ENCODE measurements at places on chromosomes 11 and 22.

GRCh38 chr11:78715639-78716311 lies 141.1 kb upstream of the NARS2 start:
- peak; percentile 52 for DNase-seq

DNA sequence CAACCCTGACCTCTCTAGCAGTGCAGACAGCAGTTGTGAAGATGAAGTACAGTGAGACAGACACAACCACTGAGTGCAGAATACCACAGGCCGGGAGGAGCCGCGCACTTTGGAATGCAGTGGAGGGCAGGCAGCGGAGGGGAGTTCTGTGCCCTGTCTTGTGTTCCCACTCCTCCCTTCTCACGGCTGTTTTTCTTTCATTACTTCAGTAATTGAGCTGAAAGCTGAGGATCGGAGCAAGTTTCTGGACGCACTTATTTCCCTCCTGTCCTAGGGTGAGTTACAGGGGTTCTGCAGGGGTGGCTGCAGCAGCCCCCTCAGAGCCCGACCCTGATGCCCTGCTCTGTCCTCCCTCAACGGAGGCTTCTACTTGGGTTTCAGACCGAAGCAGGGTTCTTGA lies 5.6 kb downstream of the CLDN5 start:
- no peak for DNase-seq

DNA sequence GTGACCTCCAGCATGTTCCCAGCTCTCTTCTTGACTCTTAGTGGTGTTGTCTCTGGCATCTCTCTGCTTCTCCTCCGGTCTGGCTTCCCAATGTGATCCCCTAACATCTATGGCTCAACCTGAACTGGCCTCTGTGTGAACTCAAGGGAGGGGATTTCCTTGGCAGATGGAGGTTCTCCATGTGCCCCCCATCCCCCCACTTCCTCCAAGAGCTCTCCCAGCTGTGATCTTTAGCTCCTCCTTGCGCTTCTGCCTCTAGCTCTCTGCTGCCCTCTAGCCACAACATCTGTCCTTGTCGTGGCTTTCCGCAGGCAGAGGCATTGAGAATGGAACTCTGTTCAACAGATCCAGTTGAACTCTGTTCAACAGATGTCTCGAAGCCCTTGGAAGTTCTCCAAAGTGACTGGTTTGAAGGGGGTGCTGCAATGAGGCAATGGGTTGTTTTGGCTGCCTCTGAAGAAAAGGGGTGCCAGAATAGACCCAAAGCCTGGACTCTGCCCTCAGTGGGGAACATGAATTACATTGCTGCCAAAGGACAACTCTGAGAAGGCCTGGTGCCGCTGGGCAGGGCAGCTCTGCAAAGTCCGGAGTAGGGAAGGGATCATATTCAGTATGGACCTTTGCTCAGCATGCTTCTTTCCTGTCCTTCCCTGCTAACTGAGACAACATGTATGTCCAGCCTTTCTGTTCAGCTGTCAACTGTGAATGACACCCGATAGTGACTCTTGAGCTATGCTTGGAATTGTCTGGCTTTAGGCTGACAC lies 61.9 kb downstream of the ADM start:
- peak; percentile 73 for DNase-seq

- no peak for DNase-seq
Measured at GRCh38 chr22:27482402-27482801, 319.2 kb downstream of the MN1 start.

- DNase-seq, result no peak
Measured at GRCh38 chr11:12942157-12942556, 67.0 kb upstream of the RASSF10 start.

DNA sequence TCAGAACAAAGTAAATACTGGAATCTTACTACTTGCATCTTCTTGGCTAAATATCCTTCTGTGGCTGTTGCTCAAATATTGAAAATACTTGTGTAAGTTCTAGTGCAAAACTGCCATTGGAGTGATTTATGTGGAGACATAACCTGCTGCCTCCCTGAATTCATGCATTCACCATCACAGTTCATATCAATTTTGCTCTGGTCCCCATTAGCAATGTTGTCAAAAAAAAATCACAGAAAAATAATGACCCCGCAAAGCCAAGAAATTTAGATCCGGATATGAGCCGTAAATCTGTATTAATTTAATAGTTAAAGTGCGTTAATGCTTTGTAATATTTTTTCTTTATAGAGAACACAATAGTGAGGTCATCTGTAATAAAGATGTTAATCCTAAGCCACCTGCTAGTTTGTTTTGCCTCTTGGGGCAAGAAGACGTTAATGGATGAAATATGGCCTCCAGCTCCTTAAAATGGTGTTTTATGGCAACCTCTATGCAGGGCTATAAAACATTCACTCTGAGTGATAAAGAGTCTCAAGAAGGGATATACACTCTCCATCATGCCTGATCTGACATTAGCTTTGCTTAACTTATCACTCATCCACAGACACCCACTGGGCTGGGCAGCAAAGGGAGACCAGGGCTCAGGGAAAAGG lies 255.9 kb downstream of the INSC start:
- no peak for DNase-seq

DNA sequence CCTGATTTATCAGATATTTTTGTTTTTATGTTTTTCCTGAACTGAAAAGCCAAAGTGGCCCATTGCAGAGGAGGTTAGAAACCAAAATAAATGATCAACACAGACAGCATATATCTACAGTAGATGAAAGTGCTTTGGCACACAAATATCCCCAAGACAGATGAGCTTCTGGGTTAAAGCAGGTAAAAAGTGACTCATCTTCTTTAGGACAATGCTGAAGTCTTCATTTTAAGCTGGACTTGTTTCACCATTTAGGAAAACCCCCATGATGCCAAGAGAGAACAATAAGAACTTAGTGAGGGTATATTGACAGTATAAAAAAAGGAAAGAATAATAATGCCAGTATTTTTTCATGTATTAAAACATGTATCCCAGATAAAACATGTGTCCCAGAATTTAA lies 100.8 kb upstream of the OR9G4 start:
- DNase-seq, result no peak

GRCh38 chr11:113193016-113193415 lies 121.4 kb upstream of the TTC12 start:
- no peak for DNase-seq

- no peak for DNase-seq
Measured at GRCh38 chr11:117866526-117866925, 9.9 kb downstream of the FXYD6 start.

GRCh38 chr11:62201376-62201775 lies 7.1 kb upstream of the SCGB2A1 start:
- DNase-seq, result no peak

DNA sequence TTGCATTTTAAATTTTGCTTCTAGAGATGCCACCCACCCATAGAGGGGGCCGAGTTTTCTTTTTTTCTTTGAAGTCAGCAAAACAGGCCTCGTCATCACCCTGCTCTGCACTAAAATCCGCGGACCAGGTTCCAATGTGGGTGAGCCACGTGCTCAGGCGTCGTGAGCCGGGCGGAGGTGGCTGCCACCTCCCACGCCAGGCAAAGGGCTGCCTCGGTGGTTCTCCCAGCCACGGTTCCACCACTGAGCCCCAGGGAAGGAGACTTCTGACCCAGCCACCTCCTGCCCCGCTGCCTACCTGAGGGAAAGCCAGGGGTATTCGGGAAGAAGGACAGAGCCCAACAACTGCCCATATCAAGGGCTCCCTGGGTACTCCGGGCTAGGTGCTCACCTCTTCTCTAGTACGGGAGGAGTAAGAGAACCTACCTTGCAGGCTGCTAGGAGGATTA lies 45.3 kb downstream of the MN1 start:
- no peak for DNase-seq

GRCh38 chr11:119729581-119729927 lies 554 bp upstream of the NECTIN1 start:
- no peak for DNase-seq

- no peak for DNase-seq
Measured at GRCh38 chr11:19577391-19577975, 135.2 kb upstream of the NAV2 start.

GRCh38 chr22:18032455-18033101 lies 8.2 kb upstream of the MICAL3 start:
- no peak for DNase-seq

- DNase-seq, result peak; percentile 40
Measured at GRCh38 chr11:117830674-117831351, 6.3 kb upstream of the FXYD2 start.

- DNase-seq, result no peak
Measured at GRCh38 chr11:20161923-20162744, 1.9 kb upstream of the DBX1 start.

DNA sequence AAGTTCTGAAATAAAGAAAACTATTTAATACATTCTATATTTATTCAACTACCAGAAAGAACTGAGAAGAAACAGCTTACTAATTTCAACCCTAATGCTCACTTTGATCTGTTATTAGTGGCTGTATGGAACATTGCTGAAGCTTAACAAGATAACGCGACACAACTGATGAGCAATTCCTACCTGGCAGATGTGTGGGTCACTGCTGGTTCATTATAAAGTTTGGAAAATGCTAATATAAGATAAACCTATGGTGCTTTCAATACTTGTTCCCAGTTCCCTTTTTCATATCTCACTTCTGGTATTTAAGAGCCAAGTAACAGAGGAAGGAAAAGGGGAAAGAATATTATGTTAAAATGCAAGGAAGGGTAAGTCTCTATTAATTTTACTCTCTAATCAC lies 10.5 kb downstream of the CTSC start:
- no peak for DNase-seq

GRCh38 chr22:28419919-28420318 lies 259.7 kb downstream of the TTC28 start:
- no peak for DNase-seq

GRCh38 chr11:16891165-16891564 lies 123.0 kb downstream of the PLEKHA7 start:
- no peak for DNase-seq

DNA sequence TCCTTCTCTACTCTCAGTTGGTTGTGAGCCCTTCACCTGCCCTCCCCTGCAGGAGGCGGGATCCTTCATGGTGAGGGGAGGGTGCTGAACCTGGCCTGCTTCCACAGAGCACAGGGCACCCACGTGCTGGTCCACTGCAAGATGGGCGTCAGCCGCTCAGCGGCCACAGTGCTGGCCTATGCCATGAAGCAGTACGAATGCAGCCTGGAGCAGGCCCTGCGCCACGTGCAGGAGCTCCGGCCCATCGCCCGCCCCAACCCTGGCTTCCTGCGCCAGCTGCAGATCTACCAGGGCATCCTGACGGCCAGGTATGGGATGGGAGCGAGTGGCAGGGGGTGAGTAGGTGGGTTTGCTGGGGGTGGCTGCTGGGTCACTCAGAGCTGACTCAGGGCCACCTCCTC lies 6.3 kb downstream of the SSH3 start:
- DNase-seq, result no peak

GRCh38 chr22:30202531-30203006 lies 44.0 kb downstream of the LIF start:
- no peak for DNase-seq

GRCh38 chr22:38325587-38325986 lies 8.4 kb upstream of the CSNK1E start:
- DNase-seq, result no peak

DNA sequence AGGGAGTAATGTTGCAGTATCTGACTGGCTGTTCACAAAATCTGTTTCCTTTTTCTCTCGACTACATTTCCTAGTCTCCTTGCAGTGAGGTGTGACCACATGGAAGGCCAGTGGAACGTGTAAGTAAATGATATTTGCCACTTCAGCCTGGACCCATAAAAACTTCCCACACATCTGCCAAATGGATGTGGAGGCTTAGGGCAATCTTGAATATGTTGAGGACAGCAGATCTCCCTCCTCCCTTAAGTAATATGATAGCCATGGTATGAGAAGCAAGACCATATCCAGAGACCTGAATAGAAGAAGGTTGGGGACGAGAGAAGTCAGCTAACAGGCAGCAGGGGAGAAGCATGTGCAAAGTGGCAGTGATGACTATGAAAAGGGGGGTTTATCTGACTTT lies 33.0 kb upstream of the C11orf87 start:
- DNase-seq, result no peak

DNA sequence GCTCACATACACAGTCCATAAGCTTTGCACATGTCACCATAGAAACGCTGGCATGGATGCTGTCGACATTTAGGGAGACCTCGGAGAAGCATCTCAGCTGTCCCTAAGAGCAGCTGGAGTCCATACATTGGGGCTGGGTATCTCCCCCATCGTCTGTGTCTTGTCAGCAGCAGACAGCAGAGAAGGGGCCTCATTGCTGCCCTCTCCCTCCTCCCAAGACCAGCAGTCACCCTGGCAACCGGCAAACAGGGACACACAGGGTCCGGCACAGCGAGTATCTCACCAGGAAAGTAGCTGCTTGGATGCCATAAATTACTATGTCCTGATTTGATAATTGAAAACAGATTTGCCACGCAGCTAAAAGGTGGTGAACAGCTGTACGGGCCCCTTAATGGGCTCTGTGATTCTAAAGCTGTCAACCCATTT lies 84.4 kb downstream of the CD44 start:
- DNase-seq, result no peak

DNA sequence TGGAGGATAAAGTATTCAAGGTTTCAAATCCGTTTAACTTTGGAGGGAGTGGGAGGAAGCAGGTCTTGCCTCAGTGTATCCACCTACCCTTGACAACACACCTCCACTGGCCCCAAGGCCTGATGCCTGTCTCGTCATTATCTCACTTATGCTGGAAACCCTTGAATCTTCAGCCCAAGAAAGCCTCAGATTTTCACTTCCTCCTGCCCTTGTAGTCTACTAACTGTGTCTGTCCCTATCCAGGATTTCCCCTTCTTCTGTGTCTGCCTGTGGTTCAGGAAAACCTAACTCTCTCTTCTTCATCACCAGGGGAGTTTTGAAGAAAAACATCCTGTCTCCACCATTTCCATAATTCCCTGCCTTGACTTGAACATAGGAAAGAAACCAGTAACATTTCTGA lies 56.1 kb downstream of the SYT9 start:
- no peak for DNase-seq

- peak; percentile 90 for DNase-seq
Measured at GRCh38 chr11:67382276-67383136, 9.1 kb upstream of the CLCF1 start.

GRCh38 chr22:32672542-32672941 lies 129.0 kb upstream of the TIMP3 start:
- DNase-seq, result no peak

DNA sequence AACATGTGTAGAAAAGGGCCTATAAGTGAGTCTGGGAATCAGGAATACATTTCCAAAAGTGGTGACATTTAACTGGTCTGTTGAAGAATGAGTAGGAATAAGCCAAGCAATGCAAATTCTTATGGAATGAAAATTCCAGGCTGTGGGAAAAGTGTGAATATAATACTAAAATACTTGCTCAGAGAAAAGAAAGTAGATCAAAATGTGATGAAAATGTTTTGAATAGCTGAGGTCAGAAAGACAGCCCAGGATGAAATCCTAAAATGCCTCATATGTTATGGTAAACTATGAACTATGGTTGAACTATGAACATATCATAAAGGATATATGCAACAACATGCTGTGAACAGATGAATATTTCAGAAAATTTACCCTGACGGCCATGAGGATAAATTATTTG lies 688.3 kb upstream of the FAT3 start:
- DNase-seq, result no peak

- DNase-seq, result no peak
Measured at GRCh38 chr11:65034423-65034822, 6.6 kb upstream of the SAC3D1 start.
